Neural crest cell (in vitro differentiated cells): ENCODE measurements at places on chromosomes 1 and 21.
A peak's percentile ranks its signal among the peaks of the same experiment; 100 is the strongest.

GRCh38 chr21:37074197-37074510 is 1.1 kb downstream of the TTC3 start:
- no peak for DNase-seq
- peaks cover 57% of the 10 kb centered on the region for H3K4me1 ChIP-seq
- H3K27ac ChIP-seq: peak overlapping the region; percentile 97
- no peaks in the 10 kb centered on the region for H3K27me3 ChIP-seq
- peaks cover 3% of the 10 kb centered on the region for H3K36me3 ChIP-seq

DNA sequence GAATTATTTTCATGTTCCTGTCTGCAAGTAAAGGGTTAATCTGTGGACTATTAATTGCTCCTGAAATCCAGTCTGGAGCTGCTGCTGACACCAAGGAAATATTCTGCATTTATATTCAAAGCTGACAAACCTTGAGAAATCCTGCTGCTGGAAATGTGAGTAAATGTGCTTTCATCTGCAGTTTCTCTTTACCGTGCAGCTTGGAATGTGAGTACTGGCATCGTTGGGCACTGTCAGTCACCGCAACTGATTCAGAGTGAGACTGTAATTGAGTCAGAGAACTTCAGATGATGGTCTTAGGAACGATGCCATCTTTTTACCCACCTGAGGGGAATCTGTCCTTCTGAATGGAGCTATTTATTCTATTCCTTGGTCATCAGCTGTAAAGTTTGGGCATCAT is 420.6 kb downstream of the SIPA1L2 start:
- peaks cover 4% of the 10 kb centered on the region for H3K4me1 ChIP-seq
- H3K4me3 ChIP-seq: no peak overlapping the region
- H3K27ac ChIP-seq: no peak overlapping the region
- no peak for DNase-seq
- H3K27me3 ChIP-seq: no peaks in the 10 kb centered on the region
- no peaks in the 10 kb centered on the region for H3K36me3 ChIP-seq

- H3K27ac ChIP-seq: no peak overlapping the region
- peaks cover 11% of the 10 kb centered on the region for H3K4me1 ChIP-seq
- no peak overlapping the region for H3K4me3 ChIP-seq
- H3K36me3 ChIP-seq: peaks cover 25% of the 10 kb centered on the region
- DNase-seq: no peak
These were observed 7.9 kb downstream of the COX20 start for GRCh38 chr1:244843148-244843978.

GRCh38 chr1:28981210-28981609 is 66.8 kb downstream of the EPB41 start:
- peaks cover 3% of the 10 kb centered on the region for H3K36me3 ChIP-seq
- H3K4me3 ChIP-seq: no peak overlapping the region
- H3K27me3 ChIP-seq: no peaks in the 10 kb centered on the region
- peaks cover 32% of the 10 kb centered on the region for H3K4me1 ChIP-seq
- DNase-seq: no peak
- H3K27ac ChIP-seq: no peak overlapping the region

- H3K27me3 ChIP-seq: no peaks in the 10 kb centered on the region
- H3K4me3 ChIP-seq: no peak overlapping the region
- peaks cover 27% of the 10 kb centered on the region for H3K4me1 ChIP-seq
- no peak for DNase-seq
- H3K27ac ChIP-seq: no peak overlapping the region
These were observed 226.9 kb upstream of the NRIP1 start for GRCh38 chr21:15291621-15292266.

- H3K27me3 ChIP-seq: no peaks in the 10 kb centered on the region
- H3K27ac ChIP-seq: no peak overlapping the region
- no peaks in the 10 kb centered on the region for H3K36me3 ChIP-seq
- H3K4me1 ChIP-seq: peaks cover 42% of the 10 kb centered on the region
- no peak overlapping the region for H3K4me3 ChIP-seq
- DNase-seq: no peak
These were observed 23.2 kb downstream of the ADORA1 start for GRCh38 chr1:203150511-203151297.

DNA sequence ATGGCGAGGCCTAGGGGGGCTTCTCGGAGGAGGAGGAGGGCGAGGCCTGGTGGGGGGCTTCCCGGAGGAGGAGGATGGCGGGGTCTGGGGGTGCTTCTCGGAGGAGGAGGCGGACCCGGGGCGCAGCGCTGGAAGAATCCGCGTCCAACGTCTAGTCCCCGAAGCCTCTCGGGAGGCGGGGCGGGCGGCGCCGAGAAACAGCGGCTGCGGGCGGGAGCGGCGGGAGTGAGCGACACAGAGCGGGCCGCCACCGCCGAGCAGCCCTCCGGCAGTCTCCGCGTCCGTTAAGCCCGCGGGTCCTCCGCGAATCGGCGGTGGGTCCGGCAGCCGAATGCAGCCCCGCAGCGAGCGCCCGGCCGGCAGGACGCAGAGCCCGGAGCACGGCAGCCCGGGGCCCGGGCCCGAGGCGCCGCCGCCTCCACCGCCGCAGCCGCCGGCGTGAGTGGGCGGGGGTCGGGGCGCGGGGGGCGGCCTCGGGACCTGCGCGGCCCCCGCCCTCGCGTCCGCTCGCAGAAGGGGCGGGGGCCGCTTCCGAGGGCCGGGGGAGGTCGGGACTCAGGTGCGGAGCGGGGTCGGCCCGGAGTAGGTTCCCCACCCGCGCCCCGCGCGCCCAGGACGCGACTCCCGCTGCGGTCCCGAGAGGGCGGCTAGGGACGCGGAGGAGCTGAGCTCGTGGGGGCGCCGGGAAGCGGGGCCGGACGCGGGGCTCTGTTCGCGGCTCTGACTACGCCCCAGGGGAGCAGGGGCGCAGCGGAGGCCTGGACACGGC is at the start of gene KLHL17:
Gene KLHL17, plus strand, starts transcription at position 222 of the 769 bp plus-strand sequence. Its CDS starts 110 bp downstream, at position 332.
- H3K4me1 ChIP-seq: peaks cover 13% of the 10 kb centered on the region
- H3K36me3 ChIP-seq: no peaks in the 10 kb centered on the region
- H3K27ac ChIP-seq: no peak within 1 kb of the TSS

DNA sequence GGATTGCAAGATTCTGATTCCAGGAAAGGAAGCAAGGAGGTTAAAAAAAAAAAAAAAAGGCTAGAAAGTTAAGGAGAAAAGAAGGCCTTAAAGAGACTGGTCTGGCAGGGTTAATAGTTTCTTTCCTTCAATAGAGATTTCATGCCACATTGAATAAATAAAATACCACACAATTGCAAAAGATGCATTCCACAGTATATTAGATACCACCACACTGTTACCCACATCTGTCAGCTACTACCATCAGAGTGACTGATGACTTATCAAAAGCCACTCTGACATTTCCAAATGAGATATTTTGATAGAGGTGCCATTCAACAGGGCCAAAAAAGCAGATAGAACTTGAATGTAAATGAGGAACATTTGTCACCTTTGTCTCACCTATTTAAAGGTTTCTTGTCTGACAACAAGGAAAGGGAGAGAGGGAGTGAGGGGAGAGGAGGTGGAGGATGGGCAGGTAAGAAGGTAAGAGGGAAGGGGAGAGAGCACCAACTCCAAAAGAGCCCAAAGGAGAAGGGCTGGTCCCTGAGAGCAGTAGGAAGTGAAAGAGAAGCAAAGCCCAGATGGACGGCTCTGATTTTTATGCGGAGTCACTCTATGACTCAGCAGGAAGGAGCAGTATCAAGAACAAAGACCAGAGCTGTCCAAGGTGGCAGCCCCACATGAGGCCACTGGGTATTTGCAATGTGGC is 38.3 kb downstream of the LRRN2 start:
- peak; percentile 23 for DNase-seq
- peaks cover 20% of the 10 kb centered on the region for H3K4me1 ChIP-seq
- H3K27ac ChIP-seq: peak overlapping the region; percentile 69
- H3K27me3 ChIP-seq: peaks cover 21% of the 10 kb centered on the region
- H3K36me3 ChIP-seq: no peaks in the 10 kb centered on the region

DNA sequence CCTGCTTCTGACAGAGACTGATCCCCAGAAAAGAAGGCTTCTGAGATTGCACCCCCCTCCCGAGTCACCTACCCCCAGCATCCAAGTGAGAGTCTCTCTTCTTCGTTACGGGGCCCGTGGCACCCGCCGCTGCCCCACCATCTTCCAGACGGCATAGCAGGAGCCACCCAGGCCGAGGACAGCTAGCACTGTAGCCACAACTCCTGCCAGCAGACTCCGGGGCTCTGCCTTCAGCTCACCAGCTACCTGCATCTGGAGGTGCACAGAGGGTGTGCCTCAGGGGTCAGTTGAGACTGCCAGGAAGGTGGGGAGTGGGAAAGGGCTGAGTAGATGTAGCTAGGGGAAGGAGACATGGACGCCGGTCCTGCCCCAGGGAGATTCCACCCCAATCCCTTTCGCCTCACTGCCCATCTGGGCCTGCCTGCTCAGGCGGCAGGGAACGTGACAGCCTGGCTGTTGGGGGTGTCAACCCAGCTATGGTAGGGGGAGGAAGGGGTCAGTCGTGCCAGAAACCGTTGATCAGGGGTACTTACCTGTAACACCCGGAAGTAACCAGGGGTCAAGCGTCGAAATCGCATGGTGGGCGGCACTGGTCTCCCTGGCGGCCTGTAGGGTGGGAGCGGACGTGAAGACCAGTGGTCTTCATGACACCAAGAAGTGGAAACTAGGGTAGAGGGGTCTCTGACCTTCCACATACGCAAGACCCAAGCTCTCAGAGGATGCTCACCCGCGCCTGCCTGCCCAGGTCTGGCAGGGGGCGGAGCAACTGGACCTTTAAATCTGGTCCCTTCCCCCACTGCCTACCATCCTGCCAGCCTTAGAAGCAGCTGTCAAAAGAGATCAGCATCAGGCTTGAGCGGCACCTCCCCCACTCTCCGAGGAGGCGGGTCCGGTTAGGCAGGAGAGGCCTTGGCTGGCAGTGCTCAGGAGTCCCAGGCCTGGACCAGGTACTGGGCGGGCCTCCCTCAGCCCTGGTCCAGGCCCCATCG is at the start of gene ZNF593OS:
Gene ZNF593OS, minus strand, starts transcription at position 749 of the 989 bp plus-strand sequence. Its CDS starts 171 bp downstream, at position 578.
- no peak for DNase-seq
- no peaks in the 10 kb centered on the region for H3K36me3 ChIP-seq
- peak within 1 kb of the TSS; percentile 71 for H3K27ac ChIP-seq
- H3K4me3 ChIP-seq: peak within 1 kb of the TSS; percentile 90
- peaks cover 24% of the 10 kb centered on the region for H3K4me1 ChIP-seq

DNA sequence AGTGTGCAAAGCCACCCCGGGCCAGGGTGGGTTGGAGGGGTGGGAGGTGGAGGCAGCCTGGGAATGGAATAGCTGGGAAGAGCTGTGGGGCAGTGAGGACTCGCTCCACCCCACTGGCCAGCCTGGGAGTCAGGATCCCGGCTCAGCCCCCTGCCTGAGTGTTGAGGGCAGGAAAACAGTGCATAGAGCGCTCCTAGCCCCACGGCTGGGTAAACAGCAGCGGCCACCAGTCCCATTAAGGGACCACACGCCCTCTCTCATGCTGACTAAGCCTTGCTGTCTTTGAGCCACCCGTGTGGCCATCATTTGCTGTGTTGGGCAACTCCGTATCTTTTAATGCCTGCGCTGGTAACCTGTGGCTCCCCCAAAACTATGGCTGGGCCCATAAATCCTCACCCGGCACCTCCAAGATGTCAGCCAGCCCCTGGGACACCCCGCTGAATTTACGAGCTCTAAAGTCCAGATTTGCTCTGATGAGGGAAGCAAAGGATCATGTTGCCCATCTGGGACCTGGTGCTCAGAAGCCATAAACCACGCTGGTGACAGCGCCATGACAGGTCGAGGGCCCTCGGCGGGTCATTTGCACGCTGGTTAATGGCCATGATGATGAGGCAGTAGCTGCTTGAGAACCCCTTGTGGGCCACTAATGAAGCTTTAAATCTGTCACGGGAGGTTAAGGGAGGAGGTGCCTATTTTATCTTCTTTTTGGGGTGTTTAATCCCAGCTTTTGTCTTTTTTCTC is 34.9 kb downstream of the SYF2 start:
- peaks cover 19% of the 10 kb centered on the region for H3K4me1 ChIP-seq
- no peak overlapping the region for H3K4me3 ChIP-seq
- DNase-seq: no peak
- no peaks in the 10 kb centered on the region for H3K36me3 ChIP-seq
- H3K27me3 ChIP-seq: peaks cover 7% of the 10 kb centered on the region
- no peak overlapping the region for H3K27ac ChIP-seq

DNA sequence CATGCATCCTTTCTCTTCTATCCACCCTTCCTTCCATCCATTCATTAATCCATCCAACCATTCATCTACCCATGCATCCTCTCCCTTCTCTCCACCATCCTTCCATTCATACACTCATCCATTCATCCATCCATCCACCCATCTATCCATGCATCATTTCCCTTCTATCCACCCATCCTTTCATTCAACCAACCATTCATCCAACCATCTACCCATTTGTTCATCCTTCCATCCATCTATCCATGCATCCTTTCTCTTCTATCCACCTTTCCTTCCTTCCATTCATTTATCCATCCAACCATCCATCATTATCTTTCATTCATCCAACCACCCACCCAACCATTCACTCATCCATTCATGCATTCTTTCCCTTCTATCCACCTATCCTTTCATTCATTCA is 188.4 kb downstream of the NPHP4 start:
- H3K4me1 ChIP-seq: no peaks in the 10 kb centered on the region
- no peaks in the 10 kb centered on the region for H3K27me3 ChIP-seq
- no peak overlapping the region for H3K27ac ChIP-seq
- no peak for DNase-seq
- H3K4me3 ChIP-seq: no peak overlapping the region
- H3K36me3 ChIP-seq: no peaks in the 10 kb centered on the region

- no peaks in the 10 kb centered on the region for H3K27me3 ChIP-seq
- no peak overlapping the region for H3K4me3 ChIP-seq
- H3K36me3 ChIP-seq: no peaks in the 10 kb centered on the region
These were observed 99.8 kb downstream of the KAZN start for GRCh38 chr1:14698314-14698713.

DNA sequence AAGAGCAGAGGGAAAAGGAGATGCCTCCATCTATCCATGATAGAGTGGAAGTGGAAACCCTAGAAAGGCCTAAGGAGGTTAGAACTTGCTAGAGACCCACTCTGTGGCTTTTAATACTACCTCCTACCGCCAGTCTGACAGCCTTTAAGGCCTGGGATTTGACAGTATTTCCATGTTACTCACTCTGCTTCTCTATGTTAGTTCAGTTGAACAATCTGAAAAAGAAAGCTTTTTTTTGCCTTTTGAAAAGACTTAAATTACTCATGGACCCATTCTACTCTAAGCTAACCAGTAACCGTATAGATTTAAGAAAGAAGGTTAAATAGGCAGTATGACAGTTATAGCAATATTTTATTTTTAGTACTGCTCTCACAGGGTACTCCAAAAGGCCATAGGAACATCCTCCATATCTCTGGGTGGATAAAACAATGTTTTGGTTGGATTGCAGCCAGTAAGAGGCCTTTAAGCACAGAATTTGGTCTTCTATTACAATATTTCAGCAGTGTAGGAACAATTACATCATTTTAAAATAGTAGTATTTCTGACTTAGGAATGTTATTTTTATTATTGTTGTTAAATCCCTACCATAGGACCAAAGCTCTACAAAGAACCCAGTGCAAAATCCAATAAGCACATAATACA is 15.9 kb upstream of the GPR25 start:
- H3K27ac ChIP-seq: no peak overlapping the region
- no peak overlapping the region for H3K4me3 ChIP-seq
- no peaks in the 10 kb centered on the region for H3K27me3 ChIP-seq
- no peaks in the 10 kb centered on the region for H3K4me1 ChIP-seq
- H3K36me3 ChIP-seq: peaks cover 10% of the 10 kb centered on the region
